ENCODE measurements at places on chromosomes 16 and 17.

GRCh38 chr16:86762095-86762494 lies 183.7 kb downstream of the FOXL1 start:
- no peak for DNase-seq

- no peak for DNase-seq
These were observed 34.0 kb downstream of the NTN1 start for GRCh38 chr17:9055281-9055680.

DNA sequence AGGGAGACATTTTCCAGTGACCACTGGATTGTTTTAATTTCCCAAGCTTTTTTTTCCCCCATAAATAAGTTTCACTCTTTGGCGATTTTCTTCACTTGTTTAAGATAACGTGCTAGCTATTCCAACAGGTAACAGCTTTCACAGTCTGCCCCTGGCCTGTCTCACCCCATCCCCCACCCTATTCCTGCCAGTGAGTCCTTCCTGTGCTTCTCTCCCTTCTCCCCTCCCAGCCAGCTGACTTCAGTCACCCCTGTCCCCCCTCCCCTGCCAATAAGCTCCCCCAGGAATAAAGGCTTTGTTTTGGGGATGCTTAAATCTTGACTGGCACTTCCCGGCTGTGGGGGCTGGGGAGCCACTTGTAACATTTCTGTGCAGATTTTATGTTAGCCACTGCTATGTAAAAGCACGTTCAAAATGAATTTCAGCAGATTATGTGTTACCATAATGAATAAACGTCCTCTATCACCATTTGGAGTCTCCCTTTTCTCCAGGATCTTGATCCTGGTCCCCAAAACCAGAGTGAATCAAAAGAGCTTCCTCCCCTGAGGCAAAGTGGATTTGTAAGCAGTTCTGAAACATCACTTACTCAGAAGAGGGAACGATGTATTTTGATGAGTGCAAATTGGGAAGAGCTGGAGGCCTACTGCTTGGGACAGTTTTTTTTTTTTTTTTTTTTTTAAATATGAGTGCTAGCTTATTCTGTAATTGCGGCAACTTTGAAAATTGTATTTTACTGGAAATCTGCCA lies 58.2 kb downstream of the IGF2BP1 start:
- DNase-seq: no peak

DNA sequence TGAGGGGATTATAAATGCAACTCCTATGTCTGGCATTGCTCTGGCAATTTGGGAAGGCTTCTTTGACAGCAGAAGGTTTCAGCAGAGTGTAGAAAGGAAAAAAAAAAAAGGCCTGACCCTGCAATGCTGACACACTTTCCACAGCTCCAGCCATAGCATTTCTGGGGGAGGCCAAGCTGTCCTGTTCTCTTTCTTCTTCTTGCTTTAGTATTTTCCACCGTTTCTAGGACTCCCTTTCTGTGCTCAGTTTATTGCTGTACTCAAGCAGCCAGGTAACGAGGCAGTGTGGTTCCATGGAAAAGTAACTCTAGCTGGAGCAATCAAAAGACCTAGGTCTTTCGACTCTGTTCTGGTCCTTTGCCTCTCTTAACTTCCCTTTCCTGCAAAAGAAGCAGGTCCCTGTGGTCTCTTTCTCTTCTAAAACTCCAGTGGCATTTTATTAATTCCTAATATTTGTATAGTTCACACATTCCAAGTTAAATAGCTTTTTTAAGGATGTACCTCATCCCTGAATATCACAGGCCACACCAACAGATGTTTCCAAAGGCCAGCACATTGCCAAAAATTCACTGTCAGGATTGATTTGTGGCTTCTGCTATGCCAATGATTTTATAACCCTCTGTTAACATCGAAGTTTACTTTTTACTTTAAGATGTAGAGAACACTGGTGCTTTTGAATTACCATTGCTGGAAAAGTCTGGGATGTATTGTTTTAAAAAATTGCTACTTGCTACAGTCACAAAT lies 90.3 kb upstream of the BCAR1 start:
- DNase-seq: no peak

GRCh38 chr17:79943347-79944241 lies 92.1 kb downstream of the TBC1D16 start:
- no peak for DNase-seq

DNA sequence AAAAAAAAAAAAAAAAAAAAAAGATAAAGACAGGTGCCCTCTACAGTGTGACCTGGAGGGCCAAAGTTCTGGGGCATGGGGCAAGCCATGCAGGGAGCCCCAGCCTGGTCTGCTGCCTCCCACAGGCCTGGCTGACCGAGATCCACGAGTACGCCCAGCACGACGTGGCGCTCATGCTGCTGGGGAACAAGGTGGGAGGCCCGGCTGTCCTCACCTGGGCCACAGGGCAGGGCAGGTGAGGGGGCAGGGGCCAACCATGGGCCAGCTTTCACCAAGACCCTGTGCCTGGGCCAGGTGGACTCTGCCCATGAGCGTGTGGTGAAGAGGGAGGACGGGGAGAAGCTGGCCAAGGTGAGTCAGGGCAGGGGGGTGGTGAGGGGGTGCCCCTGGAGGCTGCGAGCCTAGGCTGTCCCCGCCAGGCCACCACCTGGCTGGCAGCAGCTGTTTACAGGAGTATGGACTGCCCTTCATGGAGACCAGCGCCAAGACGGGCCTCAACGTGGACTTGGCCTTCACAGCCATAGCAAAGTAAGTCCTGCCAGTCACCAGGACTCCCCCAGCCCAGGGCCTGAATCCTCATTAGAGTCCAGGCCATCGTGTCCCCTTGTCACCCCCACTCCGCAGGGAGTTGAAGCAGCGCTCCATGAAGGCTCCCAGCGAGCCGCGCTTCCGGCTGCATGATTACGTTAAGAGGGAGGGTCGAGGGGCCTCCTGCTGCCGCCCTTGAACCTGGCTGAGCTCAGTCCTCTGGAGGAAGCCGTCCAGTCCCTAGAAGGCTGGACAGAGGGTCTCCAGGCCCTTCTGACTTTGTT lies 2.7 kb upstream of the TRAF7 start:
- DNase-seq: no peak

DNA sequence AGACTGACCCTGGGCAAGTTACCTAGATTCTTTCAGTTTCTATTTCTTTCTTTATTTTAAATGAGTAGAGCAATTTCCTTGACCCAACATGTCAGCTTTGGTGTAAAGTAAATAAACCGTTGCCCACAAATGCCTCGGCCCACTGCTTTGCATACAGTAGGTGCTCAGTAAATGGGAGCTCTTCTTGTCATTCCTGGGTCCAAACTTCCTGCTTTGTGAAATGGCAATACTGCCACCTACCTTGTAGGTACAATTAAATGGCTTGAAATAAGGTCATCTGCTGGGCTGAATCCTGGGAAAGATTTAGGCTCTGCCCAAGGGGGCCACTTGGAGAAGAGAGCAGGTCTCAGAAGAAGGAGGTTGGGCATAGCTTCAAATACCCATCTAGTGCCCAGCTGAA lies 253.0 kb downstream of the HS3ST3B1 start:
- DNase-seq: peak; percentile 14

GRCh38 chr17:63282455-63282854 lies 163.7 kb downstream of the CYB561 start:
- DNase-seq: no peak

GRCh38 chr16:70341600-70341999 lies 5.1 kb upstream of the DDX19A start:
- no peak for DNase-seq

GRCh38 chr16:16027728-16028310 lies 78.4 kb downstream of the ABCC1 start:
- DNase-seq: no peak

DNA sequence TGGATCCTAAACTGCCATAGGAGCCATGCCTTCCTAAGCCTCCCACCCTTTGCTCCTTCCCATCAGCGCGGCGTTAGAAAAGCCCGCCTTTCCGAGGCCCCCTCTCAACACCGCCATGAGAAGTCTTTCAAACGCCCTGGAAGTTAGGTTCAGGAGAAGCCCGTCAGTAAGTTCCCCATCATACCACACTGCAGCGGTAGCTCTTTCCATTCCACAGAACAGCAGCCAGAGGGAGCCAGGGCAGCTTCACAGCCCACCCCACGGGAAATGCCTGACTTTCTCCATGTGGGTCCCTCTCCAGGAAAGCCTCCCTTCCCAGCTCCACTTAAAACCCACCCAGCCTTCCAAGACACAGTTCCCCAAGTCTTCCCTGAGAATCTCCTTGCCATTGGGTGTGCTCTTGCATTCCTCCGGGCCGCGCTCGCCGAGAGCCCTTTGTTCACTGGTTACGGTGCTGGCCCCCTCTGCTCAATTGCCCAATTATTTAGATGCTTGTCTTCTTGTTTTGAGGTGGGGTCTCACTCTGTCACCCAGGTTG lies 28.7 kb downstream of the KIAA0513 start:
- no peak for DNase-seq

DNA sequence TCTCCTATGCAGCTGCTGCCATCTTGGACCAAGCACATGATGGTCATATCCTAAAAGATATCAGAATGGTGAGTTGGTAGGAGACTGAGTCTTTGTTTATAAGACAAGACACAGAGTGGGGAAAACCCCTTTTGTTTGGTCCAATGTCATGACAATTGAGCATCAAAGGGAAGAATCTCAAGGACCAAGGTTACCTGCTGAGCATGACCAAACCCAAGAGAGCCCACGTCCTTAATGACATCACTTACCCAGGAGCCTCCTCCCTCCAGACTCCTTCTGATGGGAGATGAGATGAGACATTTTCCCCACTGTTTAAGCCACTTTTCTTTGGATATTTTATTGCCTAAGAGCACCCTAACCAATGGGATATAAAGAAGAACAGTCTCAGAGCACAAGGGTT lies 478.1 kb downstream of the NPIPA7 start:
- no peak for DNase-seq

- DNase-seq: no peak
These were observed 93.8 kb downstream of the PGS1 start for GRCh38 chr17:78472035-78472905.

GRCh38 chr17:27268394-27269085 lies 25.4 kb upstream of the WSB1 start:
- no peak for DNase-seq

GRCh38 chr16:2925951-2926649 lies 14.4 kb downstream of the FLYWCH1 start:
- no peak for DNase-seq

DNA sequence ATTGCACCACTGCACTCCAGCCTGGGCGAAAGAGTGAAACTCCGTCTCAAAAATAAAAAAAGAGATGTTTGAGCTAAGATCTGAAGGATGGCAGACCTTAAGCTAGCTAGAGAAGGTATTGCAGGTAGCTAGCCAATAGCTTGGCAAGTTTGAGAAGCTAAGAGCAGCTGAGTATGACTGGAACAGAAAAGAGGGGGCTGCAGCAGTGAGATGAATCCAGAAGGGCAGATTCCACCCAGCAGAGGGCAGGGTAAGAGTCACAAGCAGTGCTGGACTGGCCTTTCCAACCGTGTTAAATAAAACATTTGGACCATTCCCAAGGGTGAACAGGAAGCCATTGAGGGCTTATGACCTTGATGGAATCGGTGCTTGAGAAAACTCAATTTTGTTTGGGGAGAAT lies 5.7 kb upstream of the PHAF1 start:
- peak; percentile 54 for DNase-seq

DNA sequence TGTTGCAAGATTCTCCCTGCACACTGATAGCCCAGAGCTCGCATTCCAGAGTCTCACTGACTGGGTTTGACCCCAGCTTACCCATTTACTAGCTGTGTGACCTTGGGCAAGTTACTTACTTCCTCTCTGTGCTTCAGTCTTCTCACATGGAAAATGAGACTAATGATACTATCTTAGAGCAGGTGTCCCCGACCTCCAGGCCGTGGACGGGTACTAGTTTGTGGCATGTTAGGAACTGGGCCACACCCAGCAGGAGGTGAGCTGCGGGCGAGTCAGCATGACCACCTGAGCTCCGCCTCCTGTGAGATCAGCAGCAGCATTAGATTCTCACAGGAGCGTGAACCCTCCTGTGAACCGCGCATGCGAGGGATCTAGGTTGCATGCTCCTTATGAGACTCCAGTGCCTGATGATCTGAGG lies 15.8 kb downstream of the ANKFY1 start:
- DNase-seq: no peak

DNA sequence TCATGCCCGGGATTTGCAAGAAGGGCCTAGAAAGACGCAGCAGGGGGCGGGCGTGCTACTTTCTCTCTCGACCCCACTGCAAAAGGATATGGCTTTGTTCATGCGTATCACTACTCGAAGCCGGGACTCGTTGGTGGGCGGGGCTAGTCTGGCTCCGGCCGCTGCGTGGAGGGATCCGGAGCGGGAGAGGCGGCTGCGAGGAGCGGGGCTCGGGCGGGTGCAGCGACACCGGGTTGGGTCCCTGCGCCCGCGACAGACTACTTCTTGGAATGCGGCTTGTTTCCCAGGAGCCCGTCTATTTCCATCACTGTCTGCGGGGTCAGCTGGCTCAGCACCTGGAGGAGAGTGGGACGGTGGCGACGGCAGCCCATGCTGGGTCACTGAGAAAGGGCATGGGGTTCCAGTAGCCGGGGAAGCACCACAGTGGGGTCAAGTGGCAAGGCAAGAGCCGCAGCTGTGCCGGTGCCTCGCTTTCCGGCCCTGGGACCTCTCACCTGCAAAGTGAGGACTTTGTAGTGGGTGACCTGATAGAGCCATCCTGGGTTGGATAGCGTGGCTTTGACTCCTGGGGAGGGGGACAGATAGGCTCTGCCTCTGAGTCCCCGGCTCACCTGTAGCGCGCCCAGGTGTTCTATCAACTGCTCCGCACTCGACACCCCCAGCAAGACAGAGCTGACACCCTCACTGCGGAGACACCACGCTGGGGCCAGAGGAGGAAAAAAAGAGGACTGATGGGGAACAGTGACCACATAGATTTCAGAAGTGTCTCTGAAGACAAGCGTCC lies 6.6 kb downstream of the KCNAB3 start:
- DNase-seq: no peak

DNA sequence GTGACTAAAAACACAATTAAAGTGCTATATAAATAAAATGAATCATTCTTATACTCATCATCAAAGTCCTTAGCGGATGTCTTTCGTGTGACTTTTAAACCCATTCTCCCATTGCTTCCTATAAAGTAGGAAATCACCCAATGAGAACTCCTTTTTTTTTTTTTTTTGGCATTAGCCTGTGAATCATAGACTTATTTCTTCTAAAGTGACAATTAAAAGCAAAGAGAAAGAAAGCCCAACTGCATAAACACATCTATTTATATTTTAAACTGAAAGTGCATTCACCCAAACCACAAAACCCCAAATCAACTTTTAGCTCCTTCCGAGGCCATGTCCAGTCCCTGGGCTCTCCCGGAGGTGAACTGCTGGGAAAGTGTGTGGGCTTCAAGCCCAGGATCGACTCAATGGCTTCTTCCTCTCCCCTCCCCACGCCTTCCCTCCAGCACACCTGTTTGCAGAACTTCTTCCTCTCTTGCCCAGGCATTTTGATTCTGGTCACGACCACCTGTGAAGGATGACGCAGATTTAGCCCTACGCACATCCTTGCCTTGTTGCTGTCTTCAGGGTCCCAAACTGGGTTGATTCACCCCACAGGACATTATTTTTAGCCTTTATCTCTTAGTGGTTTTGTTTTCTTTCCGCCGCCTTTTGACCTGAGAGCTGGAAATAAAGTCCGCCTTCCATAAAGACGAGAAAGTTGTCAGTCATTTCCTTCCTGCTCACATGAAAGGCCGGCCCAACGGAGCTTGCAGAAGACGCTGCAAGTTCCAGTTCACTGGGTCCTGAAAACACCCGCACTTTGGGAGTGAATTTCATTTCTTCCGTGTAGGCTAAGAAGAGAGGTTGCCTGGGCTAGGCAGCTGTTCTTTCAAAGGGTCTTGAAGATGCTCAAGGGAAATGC lies 166.8 kb downstream of the MAP2K6 start:
- no peak for DNase-seq

GRCh38 chr16:3098459-3099394 lies at the start of gene ZSCAN10:
Gene ZSCAN10 (minus strand): TSS chr16:3099294. CDS start chr16:3092937, 6,357 bp downstream.
- no peak for DNase-seq

GRCh38 chr16:78543023-78543422 lies 443.6 kb downstream of the WWOX start:
- no peak for DNase-seq

- no peak for DNase-seq
These were observed 39.0 kb upstream of the EMP2 start for GRCh38 chr16:10619271-10619849.
